ENCODE measurements at places on chromosomes 7 and 10. TPM values are rescaled to one million over a fixed set of nuclear protein-coding genes. Genes with fewer than 3 reads are reported as not detected.

- no peak overlapping the region for H3K4me3 ChIP-seq
- peaks cover 3% of the 10 kb centered on the region for H3K36me3 ChIP-seq
- DNase-seq, result no peak
- no peaks in the 10 kb centered on the region for H3K4me1 ChIP-seq
- no peaks in the 10 kb centered on the region for H3K27me3 ChIP-seq
Observed at GRCh38 chr7:77783111-77783510, 15.1 kb downstream of the TMEM60 start.

DNA sequence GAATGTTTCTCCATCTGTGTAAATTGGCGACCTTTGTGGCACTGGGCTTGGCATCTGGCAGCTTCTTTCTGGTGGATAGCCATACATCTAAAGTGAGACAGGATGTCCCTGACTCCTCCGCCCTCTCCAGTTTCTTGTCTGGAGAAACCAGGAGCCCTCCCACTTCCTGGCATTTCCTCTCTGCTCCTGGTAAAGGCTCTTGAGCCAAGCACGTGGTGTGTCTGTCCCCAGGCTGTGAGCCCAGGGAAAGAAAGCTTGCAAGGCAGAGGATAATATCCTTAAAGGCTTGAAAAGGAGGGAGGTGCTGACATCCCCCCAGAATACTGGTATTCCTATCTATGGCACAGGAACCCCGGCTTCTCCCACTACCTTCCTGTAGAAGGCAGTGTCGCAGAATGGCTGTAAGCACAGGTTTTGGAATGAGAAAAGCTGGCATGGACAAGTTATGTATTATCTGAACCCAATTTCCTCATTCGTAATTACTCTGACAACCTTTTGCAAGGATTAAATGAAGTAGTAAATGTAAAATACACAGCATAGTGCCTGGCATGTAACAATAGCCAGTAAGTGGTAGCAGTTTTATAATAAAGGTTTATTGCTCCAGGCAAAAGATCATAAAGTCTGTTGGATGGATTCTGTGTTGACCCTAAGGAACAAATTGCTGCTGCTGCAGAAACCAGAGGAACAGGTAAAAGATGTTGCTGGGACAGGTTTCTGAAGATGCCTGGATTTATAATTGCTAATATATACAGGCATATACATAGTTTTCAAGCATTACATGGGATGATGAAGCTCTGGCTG lies 11.8 kb upstream of the ACSL5 start:
- H3K4me1 ChIP-seq, result no peaks in the 10 kb centered on the region
- DNase-seq, result no peak
- no peaks in the 10 kb centered on the region for H3K36me3 ChIP-seq
- no peaks in the 10 kb centered on the region for H3K27me3 ChIP-seq
- H3K4me3 ChIP-seq, result no peak overlapping the region

SAMD9L gene
- total RNA-seq, result 10.8 TPM

- H3K4me1 ChIP-seq, result no peaks in the 10 kb centered on the region
- no peak overlapping the region for H3K27ac ChIP-seq
- H3K4me3 ChIP-seq, result no peak overlapping the region
- DNase-seq, result no peak
- no peaks in the 10 kb centered on the region for H3K36me3 ChIP-seq
Observed at GRCh38 chr10:76962851-76963250, 674.8 kb downstream of the KCNMA1 start.

- H3K27ac ChIP-seq, result peak overlapping the region; percentile 26
- no peaks in the 10 kb centered on the region for H3K4me1 ChIP-seq
- H3K27me3 ChIP-seq, result no peaks in the 10 kb centered on the region
- no peak for DNase-seq
- H3K4me3 ChIP-seq, result no peak overlapping the region
Observed at GRCh38 chr10:13816195-13816925, 229.6 kb downstream of the PRPF18 start.

CALML5 gene
- total RNA-seq, result not detected

DNA sequence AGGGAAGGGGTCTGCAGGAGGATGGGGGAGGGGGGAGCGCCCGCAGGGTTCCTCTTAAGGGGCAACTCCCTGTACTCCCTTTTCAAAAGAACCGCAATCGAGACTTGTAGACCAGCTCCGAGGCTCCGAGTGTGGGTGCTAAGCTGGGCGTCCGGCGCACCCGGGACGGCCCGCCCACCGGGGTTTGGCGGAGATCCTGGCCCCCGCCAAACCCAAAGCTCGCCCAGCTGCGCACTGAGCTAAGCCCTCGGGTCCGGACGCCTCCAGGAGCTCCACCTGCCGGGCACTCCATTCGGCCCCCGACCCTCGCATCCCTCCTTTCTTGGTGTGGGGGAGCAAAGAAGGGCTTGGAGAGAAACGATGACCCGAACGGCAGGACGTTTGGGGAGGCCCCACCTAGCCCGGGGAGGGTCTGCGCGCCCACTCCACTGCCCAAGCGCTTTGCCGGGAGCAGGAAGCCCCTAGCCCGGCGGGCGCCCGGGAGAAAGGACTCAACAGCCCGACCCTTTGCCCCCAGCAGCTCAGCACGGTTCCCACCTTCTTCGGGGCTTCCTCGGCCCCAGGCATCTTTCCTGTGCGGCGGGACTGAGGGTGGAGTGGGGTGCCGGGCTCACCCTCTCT lies 651 bp downstream of the AFAP1L2 start:
- H3K4me1 ChIP-seq, result no peaks in the 10 kb centered on the region
- no peak overlapping the region for H3K27ac ChIP-seq
- DNase-seq, result peak; percentile 62
- H3K36me3 ChIP-seq, result no peaks in the 10 kb centered on the region
- no peaks in the 10 kb centered on the region for H3K27me3 ChIP-seq
- peak overlapping the region; percentile 75 for H3K4me3 ChIP-seq

DNA sequence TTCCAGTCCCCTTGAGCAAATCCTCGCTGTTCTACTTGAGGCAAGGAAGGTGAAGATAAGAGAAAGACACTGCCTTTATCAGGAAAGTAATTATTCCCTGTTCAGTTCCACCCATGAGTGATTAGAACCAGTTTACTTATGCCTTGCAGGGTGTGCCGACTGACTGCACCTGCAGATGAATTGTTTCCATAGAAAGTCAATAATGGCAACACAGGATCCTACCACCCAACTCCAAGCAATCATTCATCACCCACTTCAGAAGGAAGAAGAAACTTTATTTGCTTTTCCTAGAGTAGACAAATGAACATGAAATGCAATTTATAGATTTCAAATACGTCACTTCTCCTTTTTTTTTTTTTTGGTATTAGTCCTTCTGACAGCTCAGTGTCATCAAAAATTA lies 383.9 kb downstream of the SORCS1 start:
- no peak for DNase-seq
- H3K36me3 ChIP-seq, result no peaks in the 10 kb centered on the region
- no peak overlapping the region for H3K4me3 ChIP-seq
- H3K4me1 ChIP-seq, result no peaks in the 10 kb centered on the region
- peaks cover 2% of the 10 kb centered on the region for H3K27me3 ChIP-seq

GRCh38 chr10:76998451-76998850 lies 639.2 kb downstream of the KCNMA1 start:
- H3K27ac ChIP-seq, result no peak overlapping the region
- no peak overlapping the region for H3K4me3 ChIP-seq
- H3K36me3 ChIP-seq, result peaks cover 2% of the 10 kb centered on the region
- no peaks in the 10 kb centered on the region for H3K4me1 ChIP-seq

DNA sequence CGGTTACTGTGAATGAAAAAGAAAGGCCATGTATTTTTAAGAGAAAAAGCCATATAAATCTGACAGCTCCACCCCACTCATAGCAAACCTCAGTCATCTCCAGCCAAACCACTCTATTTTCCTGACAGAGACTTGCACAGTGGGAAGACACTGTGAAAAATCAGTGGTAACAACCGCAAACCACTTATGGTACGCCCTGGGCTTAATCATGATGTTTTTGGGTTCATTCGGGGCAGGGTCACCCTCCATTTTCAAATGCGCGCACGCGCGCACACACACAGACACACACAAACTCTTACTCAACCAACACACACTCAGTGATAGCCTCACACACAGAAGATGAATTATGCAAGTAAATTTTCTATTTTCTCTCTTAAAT lies 82.1 kb upstream of the HPS1 start:
- no peak overlapping the region for H3K4me3 ChIP-seq
- no peaks in the 10 kb centered on the region for H3K4me1 ChIP-seq
- DNase-seq, result no peak
- no peaks in the 10 kb centered on the region for H3K27me3 ChIP-seq

- H3K36me3 ChIP-seq, result no peaks in the 10 kb centered on the region
- no peaks in the 10 kb centered on the region for H3K27me3 ChIP-seq
- no peak overlapping the region for H3K27ac ChIP-seq
- peak; percentile 81 for DNase-seq
- H3K4me3 ChIP-seq, result no peak overlapping the region
Observed at GRCh38 chr10:103244666-103245271, 918 bp upstream of the RPEL1 start.

ETV1 gene
- total RNA-seq, result 6.5 TPM

GRCh38 chr7:2640482-2640830 lies 8.7 kb downstream of the TTYH3 start:
- H3K4me3 ChIP-seq, result no peak overlapping the region
- no peaks in the 10 kb centered on the region for H3K4me1 ChIP-seq
- no peaks in the 10 kb centered on the region for H3K36me3 ChIP-seq

NCF1 gene
- 7.0 TPM for total RNA-seq

OPN1SW gene
- not detected for total RNA-seq

DNA sequence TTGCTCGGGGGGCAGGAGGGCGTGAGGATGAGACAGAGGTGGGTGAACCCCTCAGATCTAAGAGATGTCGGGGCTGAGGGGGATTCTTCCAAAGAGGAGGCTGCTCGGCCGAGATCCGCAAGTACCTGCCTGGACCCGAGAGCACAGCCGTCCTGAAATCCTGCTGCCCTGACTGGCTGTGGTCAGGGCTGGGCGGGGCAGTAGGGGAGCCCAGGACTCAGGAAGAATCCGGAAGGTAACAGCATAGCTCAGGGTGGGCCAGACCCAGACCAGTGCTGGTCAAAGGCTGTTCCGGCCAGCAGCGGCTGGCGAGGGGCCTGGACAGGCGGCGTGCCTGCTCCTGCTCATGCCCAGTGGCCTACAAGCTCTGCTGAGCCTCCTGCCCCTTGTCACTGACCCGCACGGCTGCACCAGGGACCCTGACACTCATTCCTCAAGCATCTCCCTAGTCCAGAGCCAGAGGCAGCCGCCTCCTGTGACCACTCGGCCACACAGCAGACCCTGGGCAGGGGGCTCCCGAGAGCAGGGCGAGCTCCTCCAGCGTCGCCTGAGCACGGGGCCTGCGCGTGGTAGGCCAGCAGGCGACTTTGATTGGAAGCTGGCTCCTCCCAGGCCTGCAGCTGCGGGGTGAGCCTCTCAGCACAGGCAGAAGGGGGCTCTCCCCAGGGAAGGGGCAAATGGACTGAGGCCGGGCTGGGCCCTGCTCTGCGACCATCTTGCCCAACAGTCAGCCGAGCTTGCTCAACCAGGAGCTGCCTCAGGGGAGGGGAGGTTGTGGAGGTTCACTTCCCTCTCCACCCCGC lies 3.1 kb upstream of the ADAP1 start:
- no peaks in the 10 kb centered on the region for H3K27me3 ChIP-seq
- no peak overlapping the region for H3K4me3 ChIP-seq
- no peak overlapping the region for H3K27ac ChIP-seq
- DNase-seq, result peak; percentile 81
- H3K4me1 ChIP-seq, result no peaks in the 10 kb centered on the region

DNA sequence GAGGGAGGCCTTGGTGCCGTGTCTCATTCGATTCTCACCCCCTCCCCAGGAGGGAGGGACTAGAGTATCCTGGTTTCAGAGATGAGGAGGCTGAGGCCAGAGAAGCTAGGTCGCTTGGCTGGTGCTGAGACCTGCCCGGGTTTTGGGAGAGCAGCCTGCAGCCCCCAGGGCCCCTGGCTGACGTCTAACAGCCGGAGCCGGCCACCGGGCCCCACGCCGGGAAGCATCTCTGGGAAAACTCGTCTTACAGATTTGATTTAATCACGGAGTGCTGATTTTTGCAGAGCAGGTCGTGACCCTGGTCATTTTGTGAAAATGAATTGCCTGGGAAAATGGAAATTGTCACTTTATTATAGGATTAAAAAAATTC lies 97.5 kb downstream of the MICALL2 start:
- no peak overlapping the region for H3K4me3 ChIP-seq
- peak; percentile 23 for DNase-seq
- no peak overlapping the region for H3K27ac ChIP-seq

DNA sequence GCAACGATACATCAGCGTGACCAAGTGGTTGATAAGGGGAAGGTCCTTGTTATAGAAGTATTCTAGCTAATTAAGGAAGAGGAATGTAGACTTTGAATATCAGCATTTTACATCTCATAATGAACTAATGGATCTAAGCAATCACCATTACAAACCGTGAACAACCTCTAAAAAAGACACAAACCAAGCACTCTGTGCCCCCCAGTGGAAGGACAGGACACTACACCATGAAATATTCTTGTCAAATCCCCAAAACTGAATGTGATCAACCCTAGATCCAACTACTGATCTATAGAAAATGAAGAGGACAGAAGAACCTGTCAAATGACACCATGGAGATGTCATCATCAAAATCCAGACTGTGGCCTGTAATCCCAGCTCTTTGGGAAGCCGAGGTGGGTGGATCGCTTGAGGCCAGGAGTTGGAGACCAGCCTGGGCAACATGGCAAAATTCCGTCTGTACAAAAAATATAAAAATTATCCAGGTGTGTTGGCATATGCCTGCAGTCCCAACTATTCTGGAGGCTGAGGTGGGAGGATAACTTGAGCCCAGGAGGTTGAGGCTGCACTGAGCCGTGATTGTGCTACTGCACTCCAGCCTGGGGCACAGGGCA lies 111.3 kb upstream of the CARD11 start:
- no peaks in the 10 kb centered on the region for H3K4me1 ChIP-seq
- no peak overlapping the region for H3K4me3 ChIP-seq
- H3K27ac ChIP-seq, result no peak overlapping the region
- no peaks in the 10 kb centered on the region for H3K36me3 ChIP-seq
- DNase-seq, result peak; percentile 17
- no peaks in the 10 kb centered on the region for H3K27me3 ChIP-seq

OR6B1 gene
- not detected for total RNA-seq

- no peaks in the 10 kb centered on the region for H3K36me3 ChIP-seq
- no peak for DNase-seq
Observed at GRCh38 chr10:21510241-21511094, 15.0 kb downstream of the SKIDA1 start.

GRCh38 chr10:21754410-21755011 lies 220.5 kb downstream of the MLLT10 start:
- H3K27ac ChIP-seq, result no peak overlapping the region
- no peaks in the 10 kb centered on the region for H3K27me3 ChIP-seq
- no peak overlapping the region for H3K4me3 ChIP-seq
- DNase-seq, result no peak

ASB10 gene
- total RNA-seq, result not detected

GRCh38 chr7:16711730-16712129 lies 41.8 kb upstream of the TSPAN13 start:
- no peaks in the 10 kb centered on the region for H3K27me3 ChIP-seq
- H3K27ac ChIP-seq, result no peak overlapping the region
- no peaks in the 10 kb centered on the region for H3K4me1 ChIP-seq

TFEC gene
- 7.4 TPM for total RNA-seq
